ENCODE measurements at places on chromosomes 7 and 10.

DNA sequence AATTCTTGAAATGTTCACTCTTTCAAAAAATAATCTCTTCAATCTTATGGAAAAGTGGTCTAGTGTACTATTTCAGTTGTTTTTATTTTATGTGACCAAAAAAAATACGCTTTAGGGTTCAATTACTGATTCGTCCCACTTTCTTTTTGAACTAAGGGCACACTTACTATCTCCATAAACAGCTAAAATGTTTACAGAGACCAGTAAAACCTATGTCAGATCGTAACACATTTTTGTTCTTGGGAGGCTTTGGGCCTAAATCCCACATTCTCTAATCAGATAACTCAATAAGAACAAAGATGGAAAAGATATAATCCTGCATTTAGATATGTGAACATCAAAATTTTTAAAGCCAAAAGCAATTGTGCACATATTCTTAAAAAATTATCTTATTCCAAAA, 29.8 kb upstream of the EPC1 start:
- no peak for DNase-seq

- DNase-seq: no peak
Observed at GRCh38 chr7:137969828-137970227, 32.1 kb downstream of the CREB3L2 start.

DNA sequence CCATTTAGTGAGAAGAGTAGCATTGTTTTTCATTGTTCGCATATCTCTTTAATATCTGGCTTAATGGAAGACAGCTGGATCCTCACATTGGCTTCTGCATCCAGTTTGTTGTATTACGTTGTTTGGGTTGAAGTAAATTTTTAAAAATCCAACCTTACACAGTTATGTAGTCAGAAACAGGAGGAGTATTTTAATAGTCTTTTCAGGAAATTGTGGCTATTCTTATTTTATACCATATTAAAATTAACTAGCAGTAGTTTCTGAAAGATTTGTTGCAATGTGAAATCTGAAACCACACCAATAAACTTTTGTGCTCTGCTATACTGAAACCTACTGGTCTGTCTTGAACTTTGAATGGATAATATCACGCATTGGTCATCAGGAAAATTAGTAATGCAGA, 27.9 kb downstream of the MYPN start:
- no peak for DNase-seq

- no peak for DNase-seq
Observed at GRCh38 chr7:118312966-118313365, 88.5 kb downstream of the ANKRD7 start.

DNA sequence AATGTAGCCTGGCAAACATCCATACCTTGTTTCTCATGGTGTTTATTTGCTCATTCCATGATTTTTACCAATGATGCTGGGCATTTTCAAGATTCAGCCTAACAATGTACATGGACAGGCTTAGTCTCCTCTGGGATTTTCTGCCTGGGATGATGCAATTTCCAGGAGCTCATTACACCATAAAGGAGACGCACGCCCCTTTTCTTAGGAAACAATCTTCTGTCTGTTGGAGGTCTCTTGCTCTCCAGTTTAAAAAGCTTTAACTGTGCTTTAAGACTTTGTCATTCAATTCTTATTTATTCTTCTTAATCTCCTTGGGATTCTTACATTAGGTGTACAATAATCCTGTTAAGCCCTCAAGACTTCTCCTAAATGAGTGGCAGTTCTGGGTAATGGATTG, 150.3 kb upstream of the NRP1 start:
- DNase-seq: no peak

- DNase-seq: no peak
Observed at GRCh38 chr10:49119746-49120145, 4.4 kb upstream of the VSTM4 start.

DNA sequence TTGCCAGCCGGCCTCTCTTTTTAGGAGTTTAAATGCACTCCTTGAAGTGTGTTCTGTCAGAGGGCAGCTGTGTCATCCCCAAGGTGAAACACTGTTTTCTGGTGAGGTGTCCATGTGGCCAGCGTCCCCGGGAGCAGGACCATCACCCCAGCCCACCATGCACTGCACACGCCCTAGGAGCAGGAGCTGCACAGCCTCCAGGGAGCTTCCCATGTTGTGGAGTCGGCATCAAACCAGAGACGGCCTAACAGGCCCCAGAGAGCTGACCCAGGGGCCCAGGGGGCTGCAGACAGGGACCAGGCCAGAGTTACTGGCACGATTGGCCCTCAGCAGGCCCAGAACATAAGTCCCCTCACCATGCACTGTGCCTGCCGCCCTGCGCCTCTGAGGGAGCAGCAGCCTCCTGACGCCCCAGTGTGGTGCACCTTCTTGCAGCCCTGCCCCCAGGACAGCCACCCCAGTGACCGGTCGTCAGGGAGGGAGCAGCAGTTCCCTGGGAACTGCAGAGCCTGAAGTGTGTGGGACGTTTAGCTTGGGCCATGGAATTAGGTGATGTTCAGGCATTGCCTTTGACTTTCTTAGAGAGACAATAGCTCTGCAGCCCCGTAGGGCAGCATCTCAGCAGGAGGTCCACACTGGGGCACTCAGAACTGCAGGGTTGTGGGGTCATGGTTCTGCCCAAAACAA, 97.9 kb downstream of the NKX6-2 start:
- DNase-seq: no peak

- DNase-seq: no peak
Observed at GRCh38 chr7:83593921-83594475, 54.9 kb downstream of the SEMA3E start.

DNA sequence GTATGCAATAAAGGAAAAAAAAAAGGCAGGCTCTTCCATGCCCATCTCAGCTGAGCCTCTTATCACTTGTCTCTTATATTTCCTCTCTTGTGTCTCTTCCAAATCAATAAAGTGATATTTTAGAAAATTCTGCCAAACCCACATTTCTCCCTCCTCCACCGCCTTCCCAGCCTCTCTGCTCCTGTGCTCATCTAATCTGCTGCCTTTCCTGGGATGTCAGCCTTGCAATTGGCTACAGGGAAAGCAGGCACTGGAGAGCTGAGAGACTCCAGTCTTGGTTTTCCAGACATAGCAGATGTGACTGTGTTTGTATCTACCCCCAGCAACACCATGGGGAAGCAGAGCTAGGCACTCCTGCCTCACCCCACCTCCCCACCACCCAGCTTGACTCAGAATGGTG, 298.4 kb downstream of the KCNMA1 start:
- DNase-seq: no peak

GRCh38 chr7:140981951-140982350, 32.8 kb downstream of the MRPS33 start:
- no peak for DNase-seq

- no peak for DNase-seq
Observed at GRCh38 chr10:34804306-34804705, 10.8 kb downstream of the PARD3 start.

DNA sequence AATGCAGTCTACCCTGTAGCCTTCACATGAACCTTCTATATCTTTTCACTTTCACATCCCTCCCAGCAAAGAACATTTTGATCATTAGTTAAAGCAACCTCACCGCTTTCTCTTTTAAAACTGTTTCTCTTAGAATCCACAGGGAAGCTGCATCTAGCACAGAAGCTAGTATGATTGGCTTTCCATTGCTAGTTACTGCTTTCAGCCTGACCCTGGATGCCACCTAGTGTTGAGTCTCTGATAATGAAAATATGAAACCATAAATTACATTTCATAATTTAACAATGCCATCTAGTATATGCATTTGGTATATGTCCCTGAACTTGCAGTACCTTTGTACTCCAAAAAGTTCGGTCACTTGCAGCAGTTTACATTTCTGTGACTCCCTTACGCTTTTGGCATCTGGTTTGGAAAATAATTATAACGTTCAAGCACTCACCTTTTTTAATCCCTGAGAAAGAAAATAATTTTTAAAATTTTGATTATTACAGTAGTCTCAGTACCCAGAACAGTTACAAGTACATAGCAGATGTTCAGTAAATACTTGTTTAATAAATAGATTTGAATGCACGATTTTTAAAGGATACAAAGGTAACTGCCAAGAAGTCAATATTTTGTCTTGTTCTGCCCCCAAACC, 22.7 kb downstream of the CISD1 start:
- DNase-seq: peak; percentile 34

GRCh38 chr10:21174715-21175495, 277.8 kb upstream of the NEBL start:
- DNase-seq: no peak

DNA sequence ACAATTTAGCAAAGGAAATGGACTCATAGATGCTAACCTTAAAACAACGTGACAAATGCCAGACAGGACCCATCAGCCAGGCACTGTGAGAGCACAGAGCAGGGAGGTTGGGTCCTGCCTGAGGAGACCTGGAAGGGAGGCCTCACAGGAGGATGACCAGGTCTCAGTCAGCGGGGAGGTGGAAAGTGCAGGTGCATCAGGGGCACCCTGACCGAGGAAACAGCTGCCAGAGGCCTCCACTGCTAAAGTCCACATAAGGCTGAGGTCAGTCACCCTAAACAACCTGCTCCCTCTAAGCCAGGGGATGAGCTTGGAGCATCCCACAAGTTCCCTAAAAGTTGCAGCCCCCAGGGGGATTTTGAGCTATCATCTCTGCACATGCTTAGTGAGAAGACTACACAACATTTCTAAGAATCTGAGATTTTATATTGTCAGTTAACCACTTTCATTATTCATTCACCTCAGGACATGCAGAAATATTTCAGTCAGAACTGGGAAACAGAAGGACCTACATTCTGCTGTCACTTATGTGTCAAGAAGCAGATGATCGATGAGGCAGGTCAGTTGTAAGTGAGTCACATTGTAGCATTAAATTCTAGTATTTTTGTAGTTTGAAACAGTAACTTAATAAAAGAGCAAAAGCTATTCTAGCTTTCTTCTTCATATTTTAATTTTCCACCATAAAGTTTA, 157.6 kb upstream of the LANCL2 start:
- no peak for DNase-seq

DNA sequence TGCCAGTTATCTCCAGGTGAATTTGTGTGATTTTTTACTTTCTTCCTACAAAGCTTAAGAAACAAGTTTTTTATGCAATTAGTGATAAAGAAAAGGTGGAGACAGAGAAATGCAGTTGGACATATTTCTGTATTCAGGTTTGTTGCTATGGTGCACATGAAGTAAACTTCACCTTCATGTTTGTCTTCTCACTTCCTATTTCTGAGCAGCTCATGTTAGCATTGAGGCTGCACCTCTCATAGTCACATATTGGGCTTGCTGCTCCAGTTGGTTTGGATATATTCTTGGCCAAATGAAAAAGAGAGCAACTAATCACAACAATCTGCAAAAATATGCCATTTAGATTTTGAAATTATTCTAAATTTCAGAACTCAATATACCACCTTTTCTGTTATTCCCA, 475.6 kb upstream of the ZWINT start:
- no peak for DNase-seq

GRCh38 chr7:81478664-81479063, 291.2 kb downstream of the HGF start:
- DNase-seq: peak; percentile 78

DNA sequence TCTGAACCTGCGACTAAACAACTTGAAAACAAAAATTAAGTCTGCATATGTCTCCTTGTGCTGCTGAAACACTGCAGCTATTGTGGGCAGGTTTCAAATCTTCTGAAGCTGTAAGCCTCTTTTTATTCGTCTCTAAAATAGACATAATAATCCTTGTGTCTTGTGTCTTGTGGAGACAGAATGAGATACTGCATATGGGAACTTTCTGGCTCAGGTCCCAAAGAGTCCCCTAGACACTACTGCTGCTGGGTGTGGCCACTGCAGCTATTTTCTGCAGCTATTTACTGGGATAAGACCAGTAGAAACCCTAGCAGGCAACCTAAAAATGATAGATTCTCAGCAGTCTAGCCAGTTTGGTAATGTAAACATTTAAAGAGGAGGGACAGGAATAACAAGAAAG, 252.0 kb downstream of the ELMO1 start:
- DNase-seq: no peak

GRCh38 chr7:111424768-111425167, 137.5 kb downstream of the IMMP2L start:
- DNase-seq: no peak

DNA sequence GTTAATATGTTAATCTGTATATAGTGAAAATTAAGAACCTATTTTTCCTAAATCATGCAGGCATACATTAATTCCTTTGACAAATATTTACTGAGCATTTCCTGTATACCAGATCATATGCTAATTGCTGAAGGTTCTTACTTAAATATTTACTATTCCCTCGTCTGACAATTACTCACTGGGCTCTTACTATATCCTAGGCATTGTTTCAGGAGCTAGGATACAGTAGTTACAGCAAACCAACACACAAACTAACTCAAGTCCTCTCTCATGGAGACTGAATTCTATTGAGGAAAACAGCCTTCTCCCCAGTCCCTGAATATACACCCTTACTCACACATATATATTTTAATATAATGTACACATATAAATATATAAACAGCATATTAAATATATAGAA, 786.0 kb downstream of the NRG3 start:
- no peak for DNase-seq

DNA sequence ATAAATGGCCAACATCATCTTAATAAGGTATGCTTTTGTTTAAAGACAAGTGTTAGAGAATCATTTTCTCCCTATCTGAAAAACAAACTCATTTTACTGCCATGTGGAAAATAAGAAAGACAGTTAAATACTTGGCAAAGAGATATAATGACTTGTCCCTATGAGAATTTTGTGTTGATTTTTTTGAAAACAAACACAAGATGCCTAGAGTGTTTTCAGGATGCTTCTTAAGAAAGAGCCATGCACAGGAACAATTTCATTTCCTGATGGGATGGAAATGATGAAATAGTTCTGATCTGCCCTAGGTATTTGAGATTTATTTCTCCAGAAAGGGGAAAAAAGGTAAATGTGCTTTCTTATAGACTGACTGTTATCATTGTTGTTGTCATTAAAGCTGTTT, 237.5 kb upstream of the GNAI1 start:
- no peak for DNase-seq

DNA sequence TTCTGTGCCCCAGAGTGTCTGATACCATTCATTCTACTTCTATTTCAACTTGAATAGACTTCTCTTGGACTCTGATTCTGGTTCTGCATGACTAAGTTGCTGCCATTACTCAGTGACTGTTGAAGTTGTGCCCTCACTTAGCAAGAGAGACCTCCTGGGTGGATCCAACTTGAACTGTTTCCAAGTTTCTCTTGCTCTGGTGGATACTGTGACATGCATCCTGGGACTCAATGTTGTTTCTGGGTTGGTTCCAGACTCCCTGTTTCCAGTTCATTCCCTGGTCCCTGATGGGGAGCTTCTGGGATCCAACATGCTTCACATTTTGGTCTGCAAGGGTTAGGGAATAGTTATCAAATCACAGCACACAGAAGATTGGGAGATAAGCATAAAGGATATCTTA, 26.2 kb upstream of the PRPF18 start:
- no peak for DNase-seq

GRCh38 chr10:59651902-59652301, 57.7 kb downstream of the SLC16A9 start:
- no peak for DNase-seq
